Astrocyte of the hippocampus (primary cell): ENCODE measurements at places on chromosomes 4 and X.

GRCh38 chr4:183636923-183637322 is 22.1 kb downstream of the RWDD4 start:
- peak; percentile 58 for DNase-seq

GRCh38 chr4:86893136-86893535 is 914 bp upstream of the C4orf36 start:
- DNase-seq, result no peak

- peak; percentile 27 for DNase-seq
Observed at GRCh38 chr4:132108784-132109183, 1040.3 kb upstream of the PCDH10 start.

DNA sequence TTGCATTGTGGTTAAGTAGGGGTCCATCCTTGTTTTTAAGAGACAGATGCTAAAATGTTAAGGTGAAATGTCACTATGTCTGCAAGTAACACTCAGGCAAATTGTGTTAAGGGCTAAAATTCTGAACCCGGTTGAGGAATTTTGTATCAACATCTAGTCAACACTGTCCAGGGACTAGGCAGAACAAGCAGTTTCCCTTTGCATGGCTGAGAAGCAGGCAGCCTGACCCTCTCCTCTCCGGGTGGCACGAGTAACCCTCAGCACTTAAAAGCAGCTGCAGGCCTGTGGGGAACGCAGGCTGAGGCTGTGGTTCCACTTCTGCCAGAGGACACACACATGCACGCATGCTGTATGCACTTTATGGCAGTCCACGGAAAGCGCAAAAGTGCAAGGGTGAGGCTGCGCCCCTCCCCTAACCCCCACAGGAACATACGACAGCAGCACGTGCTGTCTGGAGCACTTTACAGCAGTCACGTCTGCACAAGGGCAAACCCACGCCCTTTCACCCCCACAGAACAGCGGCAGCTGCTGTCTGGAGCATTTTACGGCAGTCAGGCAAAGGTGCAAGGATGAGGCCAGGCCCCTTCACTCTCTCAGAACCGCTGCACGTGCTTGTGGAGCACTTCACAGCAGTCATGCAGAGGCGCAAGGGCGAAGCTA is 619 bp upstream of the MPC1L start:
- no peak for DNase-seq

DNA sequence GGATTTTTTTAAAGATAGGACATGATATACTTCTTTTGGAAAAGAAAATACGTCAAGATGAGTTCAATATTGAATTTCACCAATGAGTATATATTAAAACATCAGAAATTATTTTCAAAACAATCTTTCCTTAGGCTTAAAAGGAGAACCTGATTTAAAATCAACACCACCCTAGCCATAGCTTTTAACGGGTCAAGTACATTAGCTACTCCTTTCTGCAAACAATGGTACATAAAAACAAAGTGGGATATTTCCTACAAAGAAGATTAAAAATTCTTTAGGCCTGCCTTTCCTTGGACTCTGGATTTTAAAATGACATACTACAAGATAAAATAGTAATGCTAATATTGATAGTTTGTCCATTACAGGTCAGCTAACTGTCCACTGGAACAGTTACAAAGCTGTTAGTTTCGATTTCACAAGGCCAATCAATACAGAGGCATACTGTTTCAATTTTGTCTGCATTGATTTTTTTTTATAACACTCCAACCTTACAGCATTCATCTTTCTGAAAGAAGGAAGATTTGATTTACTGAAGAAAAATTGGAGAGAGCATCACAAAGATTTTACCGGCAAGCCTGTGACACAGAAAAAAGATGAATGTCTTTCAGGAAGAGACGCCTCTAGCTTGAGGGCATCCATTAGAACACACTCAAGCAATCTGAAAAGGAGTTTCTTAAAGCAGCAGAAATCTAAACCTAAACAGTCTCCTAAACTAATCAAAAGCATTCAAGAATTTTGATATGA is 97.2 kb downstream of the MAB21L2 start:
- no peak for DNase-seq

DNA sequence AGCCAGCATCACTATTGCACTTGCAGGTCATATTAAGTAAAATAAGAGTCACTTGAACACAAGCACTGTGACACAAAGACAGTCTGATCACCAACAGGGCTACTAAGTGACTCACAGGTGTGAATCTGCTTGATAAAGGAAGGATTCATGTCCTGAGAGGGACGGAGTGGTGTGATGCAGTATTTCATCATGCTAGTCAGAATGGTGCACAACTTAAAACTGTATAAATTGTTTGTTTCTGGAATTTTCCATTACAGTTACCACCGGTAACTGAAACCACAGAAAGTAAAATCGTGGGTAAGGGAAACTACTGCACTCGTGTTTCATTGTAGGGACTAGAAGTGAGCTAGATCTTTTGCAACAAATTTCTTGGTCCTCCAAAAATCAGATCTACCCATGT is 109.7 kb downstream of the ELOVL6 start:
- DNase-seq, result peak; percentile 53

GRCh38 chr4:8261851-8262535 is 7.6 kb upstream of the HTRA3 start:
- DNase-seq, result peak; percentile 71

DNA sequence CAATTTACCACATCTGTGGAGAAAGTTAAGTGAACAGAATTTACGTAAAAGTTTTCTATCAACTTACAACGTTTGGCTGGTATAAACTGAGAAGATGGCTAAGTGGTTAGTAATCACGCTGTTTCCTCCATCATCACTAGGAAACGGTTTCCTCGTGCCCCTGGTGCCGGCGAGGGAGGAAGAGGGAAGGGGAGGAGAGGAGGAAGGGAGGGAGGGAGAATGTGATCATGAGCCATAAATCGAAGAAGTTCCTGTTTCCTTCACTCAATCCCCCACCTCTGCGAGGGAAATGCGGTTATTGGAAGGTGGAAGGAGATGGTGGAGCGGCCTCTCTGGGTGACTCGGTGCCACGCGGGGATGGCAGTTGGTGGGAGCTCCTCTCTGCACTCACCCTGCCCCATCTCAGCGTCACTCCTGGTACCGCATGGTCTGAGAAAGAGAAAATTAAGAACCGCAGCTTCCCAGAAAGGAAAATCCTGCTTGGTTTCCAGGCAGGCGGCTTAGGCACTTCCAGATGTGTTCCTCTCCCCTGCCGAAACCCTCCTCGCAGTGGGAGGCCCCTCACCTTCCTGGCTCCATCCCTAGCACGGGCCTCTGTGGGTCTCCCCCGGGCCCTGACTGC is 216.8 kb downstream of the AFAP1 start:
- DNase-seq, result no peak

GRCh38 chrX:46788902-46789301 is 30.0 kb upstream of the SLC9A7 start:
- peak; percentile 31 for DNase-seq

DNA sequence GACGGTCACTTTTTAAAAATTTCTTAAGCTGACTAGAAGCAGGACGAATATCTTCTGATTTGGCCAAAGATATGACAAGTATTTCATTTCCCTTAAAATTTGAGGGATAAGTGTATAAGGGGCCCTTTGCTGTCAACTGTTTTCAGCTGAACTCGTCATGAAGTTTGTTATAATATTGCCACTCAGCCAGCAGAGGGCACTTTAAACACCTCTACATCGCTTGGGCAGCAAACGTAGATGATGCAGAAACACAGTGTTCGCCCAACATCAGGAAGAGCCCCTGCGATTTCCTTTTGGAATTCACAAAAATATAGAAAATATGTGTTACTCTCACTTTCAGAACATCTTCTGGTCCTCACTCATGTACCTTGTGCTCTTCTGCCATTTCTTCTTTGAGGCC is 435.7 kb upstream of the FMR1 start:
- peak; percentile 6 for DNase-seq

- peak; percentile 20 for DNase-seq
Observed at GRCh38 chr4:38902695-38903094, 35.1 kb downstream of the FAM114A1 start.

DNA sequence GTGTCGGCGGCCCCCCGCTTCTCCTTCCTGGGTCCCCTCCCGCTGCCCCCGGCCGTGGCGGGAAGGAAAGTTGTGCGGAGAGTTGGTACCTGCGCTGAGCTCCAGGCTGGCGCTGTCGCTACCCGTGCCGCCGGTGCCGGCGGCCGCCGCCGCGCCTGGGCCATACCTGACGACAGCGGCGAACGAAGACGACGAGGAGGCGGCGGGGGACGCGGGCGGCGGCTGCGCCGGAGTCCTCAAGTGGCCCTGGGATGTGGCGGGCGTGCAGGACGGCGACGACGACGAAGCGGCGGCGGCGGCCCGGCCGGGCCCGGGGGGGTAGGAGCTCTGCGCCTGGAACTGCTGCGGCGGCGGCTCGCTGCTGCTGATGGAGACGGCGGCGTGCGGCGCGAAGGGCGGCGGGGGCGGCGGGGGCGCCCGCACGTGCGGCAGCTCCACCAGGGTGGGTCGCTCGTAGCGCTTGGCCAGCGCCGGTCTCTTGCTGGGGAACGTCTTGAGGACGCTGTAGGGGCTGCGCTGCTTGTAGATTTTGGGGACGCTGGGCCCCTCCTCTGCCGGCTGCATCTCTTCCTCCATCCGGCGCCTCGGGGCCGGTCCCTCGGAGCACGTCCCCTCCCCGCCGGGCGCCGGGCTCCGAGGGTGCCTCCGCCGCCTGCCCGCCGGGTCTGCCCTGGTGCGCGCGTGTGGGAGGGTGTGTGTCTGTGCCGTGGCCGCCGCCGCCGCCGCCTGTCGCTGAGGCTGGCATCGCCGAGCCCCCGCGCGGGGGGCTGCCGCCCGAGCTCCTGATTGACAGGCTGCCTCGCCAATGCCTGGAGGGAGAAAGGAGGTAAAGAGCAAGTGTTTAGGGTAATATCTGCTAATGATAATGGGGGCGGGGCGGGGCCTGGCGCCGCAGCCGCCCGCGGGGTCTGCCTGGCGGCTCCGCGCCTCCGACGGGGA is 618 bp downstream of the BEND4 start:
- peak; percentile 66 for DNase-seq

- DNase-seq, result no peak
Observed at GRCh38 chr4:97386969-97387368, 756.3 kb downstream of the STPG2 start.

GRCh38 chrX:155857561-155857960 is 23.6 kb upstream of the VAMP7 start:
- peak; percentile 26 for DNase-seq

DNA sequence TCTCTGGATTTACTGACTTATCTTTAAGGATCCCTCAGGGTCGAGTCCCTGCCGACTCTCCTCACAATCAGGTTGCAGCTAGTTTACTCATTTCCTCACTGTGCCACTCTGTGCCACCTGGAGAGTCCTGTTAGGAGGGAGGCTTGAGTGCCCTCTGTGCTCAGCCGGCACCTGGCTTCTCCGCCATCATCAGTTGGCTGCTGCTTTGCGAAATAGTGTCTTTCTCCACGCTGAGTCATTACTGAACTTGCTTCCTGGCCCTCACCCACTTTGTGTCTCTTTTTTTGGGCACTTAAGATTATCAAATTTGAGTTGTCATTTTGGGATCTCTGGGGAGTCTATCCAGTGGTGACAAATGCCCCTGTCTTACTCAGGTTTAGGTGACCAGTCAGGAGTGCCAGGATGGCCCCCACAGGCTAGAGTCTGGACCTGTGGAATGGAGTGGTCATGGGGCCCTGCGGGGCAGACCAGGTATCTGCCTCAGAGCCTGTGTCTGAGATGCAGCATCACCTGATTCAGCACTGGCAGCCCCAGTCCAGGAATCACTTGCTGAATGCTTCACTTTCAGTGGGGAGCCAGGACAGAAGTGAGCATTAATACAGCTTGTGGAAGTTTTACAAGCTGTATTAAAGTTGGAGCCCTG is 37.7 kb downstream of the JADE1 start:
- DNase-seq, result no peak

DNA sequence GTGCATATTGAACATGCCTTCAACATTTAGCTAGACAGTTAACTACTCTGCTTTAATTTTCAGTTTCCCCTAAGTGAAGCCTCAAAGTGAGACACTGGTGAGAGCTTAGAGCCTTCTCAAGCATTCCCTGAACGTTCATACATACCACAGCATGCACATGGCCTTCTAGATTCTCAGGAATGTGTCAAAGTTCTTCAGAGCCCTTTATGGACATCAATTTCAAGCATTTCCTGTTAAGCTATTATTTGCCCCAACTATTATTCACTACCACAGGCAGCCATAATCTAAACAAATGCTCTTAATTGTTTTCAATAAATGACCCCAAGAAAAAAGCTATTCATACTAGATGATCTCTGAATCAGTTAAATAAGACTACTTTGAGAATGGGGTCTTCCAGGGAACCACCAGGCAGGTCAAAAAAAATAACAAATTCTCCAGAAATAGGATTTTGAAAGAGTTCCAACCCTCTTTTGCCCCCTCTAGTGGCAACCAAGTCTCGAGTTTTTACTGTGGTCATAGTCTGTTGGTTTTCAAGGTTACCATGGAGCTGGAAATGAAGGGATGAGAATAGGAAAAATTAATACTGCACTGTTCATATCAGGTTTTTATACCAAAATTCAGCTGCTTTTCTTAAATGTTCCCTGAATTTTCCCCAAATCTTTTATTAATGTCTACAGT is 235.4 kb downstream of the RAB28 start:
- DNase-seq, result peak; percentile 25

DNA sequence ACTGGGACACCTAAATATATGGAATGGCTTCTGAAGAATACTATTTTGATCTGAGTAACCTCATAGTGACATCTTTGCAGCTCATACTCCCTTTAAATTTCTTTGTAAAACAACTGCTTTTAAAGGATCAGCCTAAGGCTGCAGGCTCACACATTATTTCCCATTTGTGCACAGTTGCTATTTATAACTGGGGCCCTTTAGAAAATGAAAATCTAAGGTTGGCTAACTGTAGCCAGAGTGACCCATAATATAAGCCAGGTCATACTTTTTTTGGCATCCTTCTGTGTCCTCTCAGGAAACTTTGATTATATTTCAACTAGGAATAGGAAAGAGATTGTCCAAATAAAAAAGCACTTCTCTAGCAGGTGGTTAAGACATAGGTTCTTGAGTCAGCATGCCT is 123.6 kb upstream of the RASGEF1B start:
- no peak for DNase-seq

GRCh38 chrX:118652717-118653116 is 74.7 kb upstream of the IL13RA1 start:
- DNase-seq, result no peak

GRCh38 chr4:2929469-2929868 is 33.7 kb downstream of the NOP14 start:
- DNase-seq, result no peak

DNA sequence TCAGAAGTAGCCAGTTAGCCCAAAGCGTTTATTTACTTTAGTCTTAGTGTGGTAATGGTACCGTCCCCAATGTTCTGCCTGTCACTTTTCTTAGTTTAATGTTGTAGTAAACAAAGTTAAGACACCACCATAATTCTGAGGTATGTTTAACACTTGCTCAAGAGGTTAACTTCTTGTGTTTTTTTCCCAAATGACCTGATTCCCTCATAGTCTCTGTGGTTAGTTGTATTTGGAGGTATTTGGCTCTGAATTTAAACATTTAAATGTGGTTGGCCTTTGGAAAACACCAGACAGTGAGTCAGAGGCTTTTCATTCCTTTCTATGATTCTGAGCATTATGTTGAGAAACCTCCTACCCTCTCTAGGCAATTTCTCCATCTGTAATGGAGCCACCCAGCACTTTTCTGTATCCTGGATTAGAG is 47.9 kb downstream of the CXCL1 start:
- DNase-seq, result peak; percentile 94
